ENCODE measurements at places on chromosomes 11 and 22.
A peak's percentile ranks its signal among the peaks of the same experiment; 100 is the strongest.

DNA sequence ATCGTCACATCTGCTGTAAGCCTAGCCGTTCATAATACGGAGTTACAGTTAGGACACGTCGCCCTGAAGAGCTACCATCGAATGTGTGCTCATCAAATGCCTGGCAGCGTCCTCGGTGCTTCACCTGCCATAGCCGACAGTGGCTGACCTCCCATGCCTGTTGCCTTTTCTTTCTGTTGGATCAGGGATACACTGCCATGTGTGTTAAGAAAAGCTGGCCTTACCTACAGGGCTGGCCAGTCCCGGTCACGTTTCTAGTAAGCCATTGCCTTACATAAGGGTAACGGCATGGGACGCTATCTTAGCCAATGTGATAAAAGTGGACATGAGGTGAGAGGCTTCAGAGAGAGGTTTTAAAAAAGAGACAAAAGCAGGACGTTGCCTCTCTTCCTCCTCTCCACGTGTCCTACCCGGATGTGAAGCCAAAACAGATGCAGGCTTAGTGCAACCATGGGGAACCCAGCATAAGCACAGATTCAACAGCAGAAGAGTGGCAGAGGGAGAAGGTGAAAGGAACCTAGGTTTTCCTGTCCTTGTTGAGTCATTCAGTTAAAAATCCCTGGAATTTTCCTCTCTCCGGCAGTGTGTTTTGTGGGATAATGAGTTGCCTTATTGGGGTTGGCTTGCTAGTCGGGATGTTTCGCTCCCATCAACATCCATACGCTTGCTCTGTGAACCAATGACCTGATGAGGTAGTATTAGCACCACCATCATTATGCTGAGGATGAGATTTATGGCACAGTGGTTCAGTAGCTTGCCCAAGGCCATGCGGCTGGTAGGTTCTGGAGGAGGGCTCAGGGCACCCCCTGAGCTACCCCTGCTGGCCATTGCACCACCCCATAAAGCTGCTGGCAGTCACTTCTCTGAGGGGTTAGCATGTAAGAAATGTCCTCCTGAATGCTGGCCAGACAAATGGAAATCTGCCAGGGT, 67.4 kb upstream of the B3GAT1 start:
- no peak for DNase-seq

DNA sequence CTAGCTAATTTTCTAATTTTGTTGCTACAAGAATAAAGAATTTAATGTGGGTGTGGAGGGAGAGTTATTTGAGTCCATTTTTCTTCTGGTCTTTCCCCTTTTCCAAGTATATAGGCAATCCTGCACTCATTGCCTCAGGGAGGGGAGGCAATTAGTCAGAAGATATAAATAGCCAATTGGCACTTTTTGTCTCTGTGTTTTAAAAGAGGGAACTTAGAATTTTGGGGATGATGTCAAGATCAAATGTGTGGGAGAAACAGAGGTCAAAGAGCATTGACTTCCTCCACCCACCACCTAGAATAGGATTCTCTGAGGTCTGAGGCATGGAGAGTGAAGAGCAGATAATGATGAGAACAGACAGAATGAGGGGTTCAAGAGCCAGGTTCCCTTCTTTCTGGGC, 120.3 kb upstream of the ZC3H12C start:
- DNase-seq: no peak

DNA sequence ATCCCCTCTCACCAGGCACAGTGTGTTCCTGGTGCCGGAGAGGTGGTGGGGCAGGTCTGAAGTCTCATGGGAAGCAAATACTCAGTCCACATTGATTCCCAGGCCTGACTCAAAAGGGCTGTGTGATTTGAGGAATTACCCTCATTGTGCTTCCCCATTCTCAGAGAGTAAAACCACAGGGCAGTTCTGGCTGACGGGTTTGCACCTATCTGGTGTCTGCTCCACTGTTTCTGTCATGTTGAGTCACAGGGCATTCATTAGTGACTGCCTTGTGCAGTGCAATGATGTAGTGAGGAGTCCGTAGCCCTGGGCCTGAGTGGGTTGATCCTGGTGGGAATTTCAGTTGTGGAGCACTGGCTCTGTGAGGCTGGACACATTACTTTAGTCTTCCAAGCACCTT, 85.2 kb upstream of the ARHGAP20 start:
- no peak for DNase-seq

DNA sequence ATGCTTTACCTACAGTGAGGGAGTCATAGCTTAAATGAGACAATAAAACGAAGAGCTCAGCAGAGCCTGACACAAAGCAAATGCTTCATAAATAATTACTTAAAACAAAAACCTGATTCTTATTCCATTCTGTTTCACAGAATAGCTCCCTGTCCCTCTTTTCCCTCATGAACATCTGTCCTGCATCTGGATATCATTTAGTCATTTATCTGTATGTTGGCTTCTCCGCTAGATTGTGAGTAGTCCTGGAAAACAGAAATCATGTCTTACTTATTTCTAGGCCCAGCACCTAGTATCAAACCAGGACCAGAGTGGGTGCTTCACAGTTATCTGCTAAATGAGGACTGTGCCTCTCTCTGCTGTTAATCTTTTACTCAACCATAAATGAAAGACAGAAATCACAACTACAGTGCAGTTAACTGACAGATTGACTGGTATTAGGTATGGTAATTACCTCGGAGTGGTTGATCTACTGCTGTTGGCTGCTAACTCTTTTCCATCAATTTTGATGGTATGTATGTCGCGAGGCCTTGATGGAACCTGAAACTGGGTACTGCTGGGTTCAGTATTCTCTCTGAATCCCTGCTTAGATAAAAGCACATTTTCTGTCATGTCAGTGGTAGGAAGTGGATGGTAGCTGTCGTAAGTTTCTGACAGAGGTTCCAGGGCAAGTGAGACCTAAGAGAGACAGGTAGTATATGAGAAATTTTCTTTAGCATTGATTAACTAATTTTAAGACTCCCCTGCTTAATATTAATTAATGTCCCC, 31.5 kb downstream of the C2CD3 start:
- DNase-seq: peak; percentile 63

DNA sequence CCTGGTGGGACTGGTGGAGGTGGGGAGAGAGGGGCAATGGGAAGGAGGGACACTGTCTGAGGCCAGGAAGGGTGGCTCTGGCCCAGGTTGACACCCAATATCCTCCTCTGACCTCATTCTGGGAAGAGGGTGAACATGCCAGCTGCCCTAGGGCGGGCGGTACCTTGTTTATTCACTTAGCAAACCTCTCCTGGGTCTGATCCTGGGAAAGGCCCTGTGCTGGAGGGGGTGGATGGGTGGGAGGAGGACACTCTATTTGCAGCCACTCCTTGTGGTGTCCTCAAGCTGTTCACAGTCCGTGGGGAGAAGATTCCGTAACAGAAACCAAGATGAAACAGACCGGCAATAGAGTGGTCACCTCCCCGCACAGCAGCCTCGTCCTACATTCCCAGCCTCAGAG, 49.7 kb upstream of the EIF3D start:
- DNase-seq: no peak
